Activated naive CD4-positive, alpha-beta T cell treated with anti-CD3 and anti-CD28 coated beads, Interleukin-2, amount 50 U/mL, for 72 hours (primary cell): ENCODE measurements at places on chromosomes 2 and 18. TPM values are rescaled to one million over a fixed set of nuclear protein-coding genes. Genes with fewer than 3 reads are reported as not detected.

DNA sequence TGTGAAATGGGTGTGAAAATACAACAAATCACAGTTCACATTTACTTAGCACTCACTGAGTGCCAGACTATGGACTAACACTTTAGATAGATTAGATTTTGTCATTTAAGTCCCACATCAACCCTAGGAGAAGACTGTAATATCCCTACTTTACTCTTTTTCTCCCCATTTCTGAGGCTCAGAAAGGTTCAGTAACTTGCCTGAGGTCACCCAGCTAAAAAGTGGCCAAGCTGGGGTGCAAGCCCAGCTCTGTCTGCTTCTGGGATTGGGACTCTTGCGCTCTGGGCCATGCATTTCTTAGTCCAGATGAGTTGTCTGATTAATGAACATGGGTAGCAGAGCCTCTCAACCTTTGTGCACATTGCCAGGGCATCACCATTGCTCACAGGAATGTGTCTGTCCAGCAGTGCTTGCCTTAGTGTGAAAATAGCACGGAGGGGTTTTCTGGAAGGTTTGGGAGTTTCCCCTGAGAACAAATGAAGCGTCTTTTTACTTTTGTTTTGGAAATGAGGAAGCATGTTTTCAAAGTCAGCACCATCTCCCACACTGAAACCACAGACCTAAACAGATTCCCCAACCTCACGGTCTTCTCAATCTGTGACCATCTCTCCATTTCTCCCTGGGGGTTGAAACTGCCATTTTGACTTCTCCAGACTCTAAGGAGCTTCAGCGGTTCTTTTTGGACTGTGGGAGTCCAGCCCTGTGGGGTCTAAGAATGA lies 31.9 kb downstream of the NRP2 start:
- no peak for DNase-seq

- no peak for DNase-seq
These were observed 8.2 kb upstream of the TMEM182 start for GRCh38 chr2:102753563-102754159.

GRCh38 chr2:159584796-159585195 lies 31.6 kb downstream of the BAZ2B start:
- no peak for DNase-seq

- DNase-seq: no peak
These were observed 224.8 kb downstream of the NEDD4L start for GRCh38 chr18:58268849-58269248.

DNA sequence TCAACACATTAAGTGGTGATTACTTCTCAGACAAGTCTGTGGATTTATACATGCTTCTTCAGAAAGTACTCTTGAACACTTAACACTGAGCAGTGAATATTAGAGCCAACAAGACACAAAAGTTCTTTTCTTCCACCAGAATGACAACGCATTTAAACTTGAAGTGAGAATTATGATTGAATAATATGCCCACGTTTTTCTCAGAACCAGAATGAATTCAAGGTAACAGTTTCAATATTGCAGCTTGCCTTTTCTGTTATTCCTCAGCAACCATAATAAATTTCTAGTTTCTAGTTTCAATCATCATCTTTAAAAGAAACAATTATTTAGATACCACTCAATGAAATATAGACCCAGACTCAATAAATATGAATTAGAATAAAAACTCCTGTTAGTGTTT lies 547.0 kb downstream of the NUP35 start:
- DNase-seq: no peak

GRCh38 chr2:236753606-236754270 lies 184.1 kb downstream of the ACKR3 start:
- no peak for DNase-seq

GRCh38 chr2:71929482-71929772 lies 218.2 kb downstream of the CYP26B1 start:
- no peak for DNase-seq

DNA sequence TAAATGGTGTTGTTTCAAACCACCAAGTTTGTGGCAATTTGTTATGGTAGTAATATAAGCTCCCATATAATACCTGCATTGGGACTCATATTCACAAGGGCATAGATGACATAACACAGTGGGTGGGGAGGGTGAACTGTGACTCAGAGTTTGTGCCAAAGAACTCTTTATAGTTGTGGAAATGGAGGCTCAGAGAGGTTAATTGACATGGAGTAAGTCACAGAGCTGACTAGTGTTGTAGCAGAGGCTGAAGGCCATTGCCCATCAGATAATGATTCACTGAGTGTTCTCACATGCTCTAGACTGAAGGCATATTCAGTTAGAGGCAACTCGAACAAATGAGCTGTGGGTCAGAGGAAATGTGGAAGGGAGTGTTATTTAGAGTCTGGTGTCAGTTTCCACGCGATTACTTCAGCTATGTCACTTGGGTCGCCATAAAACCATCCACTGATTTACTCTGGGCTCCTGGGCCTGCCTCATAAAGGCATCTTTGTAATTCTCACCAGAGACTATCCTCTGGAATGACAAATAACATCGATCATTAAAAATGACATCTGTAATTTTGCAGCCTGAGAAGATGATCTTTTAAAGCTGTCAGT lies 264.7 kb downstream of the CCDC85A start:
- no peak for DNase-seq

- DNase-seq: no peak
These were observed 375.2 kb downstream of the ARHGAP15 start for GRCh38 chr2:143504397-143504796.

The SMAD4 gene
- total RNA-seq: 86.7 TPM

The C1QL2 gene
- not detected for total RNA-seq

The SLC30A3 gene
- total RNA-seq: 0.88 TPM

The RAB17 gene
- 0.88 TPM for total RNA-seq

The ALPG gene
- not detected for total RNA-seq
